ENCODE measurements at places on chromosomes 16 and 17.
A peak's percentile ranks its signal among the peaks of the same experiment; 100 is the strongest.

- DNase-seq, result no peak
Observed at GRCh38 chr17:47200325-47200664, 8.9 kb upstream of the MYL4 start.

- DNase-seq, result no peak
Observed at GRCh38 chr16:82395212-82395611, 225.2 kb upstream of the MPHOSPH6 start.

- no peak for DNase-seq
Observed at GRCh38 chr17:69734656-69735055, 320.2 kb downstream of the MAP2K6 start.

DNA sequence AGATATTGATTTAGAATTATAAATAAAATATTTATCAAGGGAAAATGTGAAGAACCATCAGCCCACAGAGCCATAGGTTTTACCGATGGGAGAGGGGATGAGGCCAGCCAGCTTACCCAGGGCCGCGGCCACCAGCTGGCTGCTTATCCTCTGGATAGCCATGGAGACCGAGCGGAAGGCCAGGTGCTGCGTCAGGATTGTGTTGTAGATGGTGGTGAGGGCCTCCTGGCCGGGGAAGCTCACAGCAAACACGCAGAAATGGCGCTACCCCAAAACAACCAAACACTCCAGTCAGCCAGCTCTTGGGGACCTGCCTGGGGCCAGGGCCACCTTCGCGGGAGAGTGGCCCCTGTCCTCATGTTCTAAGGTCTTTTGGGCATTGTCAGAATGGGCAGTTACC lies 97.8 kb downstream of the DNAH17 start:
- no peak for DNase-seq

DNA sequence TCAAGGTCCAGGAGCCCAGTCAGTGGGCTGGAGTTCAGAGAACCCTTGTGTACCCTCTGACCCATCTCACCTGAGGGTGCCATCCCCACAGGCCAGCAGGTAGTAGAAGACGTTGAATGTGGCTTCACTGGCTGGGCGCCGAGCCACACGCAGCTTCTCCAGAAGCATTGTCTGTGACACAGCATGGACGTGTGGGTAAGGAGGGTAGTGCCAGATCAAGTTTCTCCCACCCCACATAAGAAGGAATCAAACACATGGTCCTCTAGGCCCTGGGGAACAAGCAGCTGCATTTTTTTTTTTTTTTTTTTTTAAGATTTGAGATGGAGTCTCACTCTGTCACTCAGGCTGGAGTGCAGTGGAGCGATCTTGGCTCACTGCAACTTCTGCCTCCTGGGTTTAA lies 60.9 kb downstream of the MYO18A start:
- no peak for DNase-seq

DNA sequence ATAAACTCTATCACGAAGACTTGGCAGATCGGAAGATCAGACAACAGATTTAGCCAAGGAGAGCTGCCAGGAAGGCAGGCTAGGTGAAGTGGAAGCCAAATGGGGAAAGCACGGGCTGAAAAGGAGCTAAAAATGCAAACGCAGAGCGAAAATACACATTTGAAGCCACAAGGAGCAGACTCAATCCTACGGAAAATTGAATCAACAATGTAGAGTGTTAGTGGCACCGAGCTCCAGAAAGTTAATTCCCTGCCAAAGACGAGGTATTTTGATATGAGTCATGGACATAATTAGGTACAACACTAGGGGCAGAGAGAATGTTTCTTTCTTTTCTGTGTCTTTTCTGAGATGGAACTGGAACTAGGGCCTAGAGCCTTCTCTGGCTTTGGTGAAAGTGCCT lies 20.7 kb downstream of the GSG1L start:
- no peak for DNase-seq

- peak; percentile 76 for DNase-seq
Observed at GRCh38 chr17:76005263-76006149, 4.9 kb downstream of the CDK3 start.
